ENCODE measurements at places on chromosomes 1 and 21. TPM values are rescaled to one million over a fixed set of nuclear protein-coding genes. Genes with fewer than 3 reads are reported as not detected.

- no peak for DNase-seq
Measured at GRCh38 chr1:151805066-151805820, at the start of gene LINGO4. Gene LINGO4, minus strand, starts transcription at chr1:151805419. Its CDS starts 2,715 bp downstream, at chr1:151802704.

DNA sequence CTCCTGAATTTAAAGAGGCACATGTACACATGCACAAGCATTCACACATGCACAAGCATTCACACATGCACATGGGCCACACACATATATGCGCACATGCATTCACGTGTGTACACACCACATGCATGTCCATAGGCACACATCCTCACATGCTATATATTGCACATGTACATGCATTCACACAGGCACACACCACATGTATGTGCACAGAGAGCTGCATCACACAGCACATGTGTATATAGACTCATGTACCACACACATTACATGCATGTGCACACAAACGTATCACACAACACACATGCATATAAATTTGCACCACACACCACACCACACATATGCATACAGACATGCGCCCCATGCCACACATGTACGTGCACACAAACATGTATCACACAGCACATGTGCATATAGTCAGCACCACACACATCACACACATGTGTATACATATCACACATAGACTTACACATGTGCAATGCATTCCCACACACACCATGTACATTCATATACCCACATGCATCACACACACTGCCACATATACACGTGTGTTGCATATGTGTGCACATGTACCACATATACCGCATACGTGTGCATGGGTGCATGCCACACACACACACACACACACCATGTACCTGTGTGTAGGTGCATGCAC is 54.6 kb upstream of the COL18A1 start:
- no peak for DNase-seq

The FAM151A gene
- total RNA-seq, result not detected

The SLC30A7 gene
- 53.0 TPM for total RNA-seq

Measured in uterus (tissue), 4 donors.